ENCODE measurements at places on chromosomes 7 and 10. TPM values are rescaled to one million over a fixed set of nuclear protein-coding genes. Genes with fewer than 3 reads are reported as not detected.

- no peak for DNase-seq
These were observed 51.2 kb upstream of the LAMB4 start for GRCh38 chr7:108181073-108181985.

- DNase-seq: no peak
These were observed 85.6 kb downstream of the IMMP2L start for GRCh38 chr7:111476586-111477293.

BAIAP2L1 gene
- 1.1 TPM for total RNA-seq

GRCh38 chr10:91460681-91461080 lies 50.5 kb downstream of the HECTD2 start:
- no peak for DNase-seq

- no peak for DNase-seq
These were observed 669.4 kb downstream of the INHBA start for GRCh38 chr7:41033500-41033899.

OPN1SW gene
- total RNA-seq: not detected

DNA sequence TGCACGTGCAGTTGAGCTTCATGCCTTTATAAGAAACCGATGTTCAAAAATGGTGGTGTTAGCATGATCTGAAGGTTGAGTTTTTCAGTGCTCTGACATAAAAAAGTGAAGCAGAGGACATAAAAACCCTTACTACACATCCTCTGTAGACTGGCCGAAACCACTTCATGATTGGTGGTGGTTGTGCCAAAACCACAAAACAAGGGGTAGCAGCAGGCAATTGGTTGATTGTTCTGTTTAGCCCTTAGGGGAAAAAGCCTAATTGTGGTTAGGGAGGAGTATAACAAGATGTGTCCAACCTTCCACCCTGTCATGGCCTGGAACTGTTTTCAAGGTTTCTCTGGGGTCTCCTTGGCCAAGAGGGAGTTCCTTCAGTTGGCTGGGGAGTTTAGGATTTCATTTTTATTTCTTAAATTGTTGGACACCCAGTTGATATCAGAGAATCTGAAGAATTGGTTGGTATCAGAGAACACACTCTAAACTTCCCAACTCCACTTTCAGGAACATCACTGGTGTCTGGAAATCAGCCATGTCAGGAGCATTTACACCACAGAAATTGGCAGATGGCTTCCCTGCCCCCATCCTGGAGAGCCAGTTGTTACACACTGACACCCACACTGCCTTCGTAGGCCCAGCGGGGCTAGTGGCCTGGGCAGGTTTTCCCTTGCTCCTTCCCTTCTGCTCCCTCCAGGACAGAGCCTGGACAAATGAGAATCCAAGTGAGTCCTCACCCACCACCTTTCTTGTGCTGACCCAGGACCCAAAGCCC lies 18.8 kb downstream of the MRPS24 start:
- DNase-seq: no peak

GRCh38 chr10:51459476-51459875 lies 239.9 kb downstream of the CSTF2T start:
- no peak for DNase-seq

DNA sequence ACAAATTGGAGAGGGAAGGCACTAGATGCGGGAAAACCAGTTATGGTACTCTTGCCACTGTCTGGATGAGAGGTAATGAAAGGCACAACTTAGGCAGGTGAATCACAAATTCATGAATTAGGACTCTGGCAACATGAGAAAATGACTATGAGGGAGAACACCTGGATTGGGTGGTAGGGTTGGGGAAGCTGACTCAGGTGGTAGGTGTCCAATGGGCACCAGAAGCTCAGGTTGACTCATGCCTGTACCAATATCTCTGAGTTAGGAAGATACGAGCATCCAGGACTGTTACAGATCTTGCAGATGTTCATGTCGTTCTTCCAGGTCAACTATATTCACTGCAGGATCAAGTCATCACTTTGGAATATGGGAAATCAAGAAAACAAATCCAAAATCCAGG lies 56.7 kb downstream of the NPY start:
- DNase-seq: no peak

KRIT1 gene
- 35.2 TPM for total RNA-seq

DNA sequence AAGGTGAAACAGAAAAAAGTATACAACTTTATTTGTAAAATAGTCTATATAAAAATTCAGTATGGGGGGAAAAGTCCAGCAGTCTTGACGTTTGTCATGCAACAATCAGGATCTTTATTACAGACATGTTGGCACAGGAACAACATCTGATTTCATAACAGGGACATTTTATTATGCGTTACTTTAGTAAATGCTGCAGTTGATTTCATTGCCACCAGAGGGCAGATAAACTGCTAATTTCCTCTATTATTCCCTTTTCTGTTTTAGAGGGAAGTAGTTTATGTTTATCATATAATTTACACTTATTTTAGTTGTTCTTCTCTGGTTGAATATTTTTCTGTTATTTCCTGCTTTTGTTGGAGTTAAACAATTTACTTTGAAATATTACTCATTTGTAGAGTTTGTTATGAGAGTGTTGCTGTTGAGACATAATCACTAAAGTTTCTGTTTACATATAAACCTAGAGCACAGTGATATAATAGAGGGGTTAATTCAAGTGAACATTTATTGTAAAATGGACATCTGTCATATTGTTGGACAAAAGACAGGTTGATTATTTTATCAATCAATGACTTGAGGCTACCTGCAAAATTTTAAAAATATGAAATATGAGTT lies 3.3 kb downstream of the PLXDC2 start:
- no peak for DNase-seq

DNA sequence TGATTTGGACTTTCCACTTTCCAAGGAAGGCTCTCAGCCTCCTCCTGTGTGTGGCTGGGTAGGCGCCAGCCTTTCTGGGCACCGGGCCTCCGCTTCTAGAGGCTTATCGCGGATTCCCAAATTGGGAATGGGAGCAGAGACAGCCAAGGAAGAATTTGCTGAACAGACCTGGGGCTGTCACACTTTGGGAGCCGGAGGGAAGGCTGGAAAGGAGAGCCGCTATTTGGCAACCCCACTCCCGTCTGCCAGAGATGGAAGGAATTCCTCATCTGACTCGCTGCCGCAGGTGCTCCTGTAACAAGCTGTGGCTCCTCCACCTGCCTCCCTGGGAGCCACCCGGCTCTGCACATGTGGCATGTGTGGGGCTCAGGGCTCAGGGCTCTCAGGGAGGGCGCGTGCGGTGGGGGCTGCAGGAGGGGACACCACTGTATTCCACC lies 50.8 kb upstream of the ECHDC3 start:
- no peak for DNase-seq

VPS37D gene
- 2.2 TPM for total RNA-seq

GRCh38 chr7:39712751-39713150 lies 89.4 kb downstream of the RALA start:
- no peak for DNase-seq

- DNase-seq: no peak
These were observed 159.6 kb downstream of the SLC16A9 start for GRCh38 chr10:59550061-59550460.

RBP3 gene
- total RNA-seq: not detected

- no peak for DNase-seq
These were observed 29.1 kb downstream of the RSU1 start for GRCh38 chr10:16788125-16788524.

Measured in right atrium auricular region (tissue), 2 donors.